Natural killer cell (primary cell): ENCODE measurements at places on chromosomes 16 and 17.

GRCh38 chr17:65181237-65182061, 44.3 kb downstream of the RGS9 start:
- no peak for DNase-seq

GRCh38 chr16:75558846-75559401, 2.9 kb upstream of the TMEM231 start:
- no peak for DNase-seq

GRCh38 chr16:76241755-76242154, 35.4 kb upstream of the CNTNAP4 start:
- no peak for DNase-seq

DNA sequence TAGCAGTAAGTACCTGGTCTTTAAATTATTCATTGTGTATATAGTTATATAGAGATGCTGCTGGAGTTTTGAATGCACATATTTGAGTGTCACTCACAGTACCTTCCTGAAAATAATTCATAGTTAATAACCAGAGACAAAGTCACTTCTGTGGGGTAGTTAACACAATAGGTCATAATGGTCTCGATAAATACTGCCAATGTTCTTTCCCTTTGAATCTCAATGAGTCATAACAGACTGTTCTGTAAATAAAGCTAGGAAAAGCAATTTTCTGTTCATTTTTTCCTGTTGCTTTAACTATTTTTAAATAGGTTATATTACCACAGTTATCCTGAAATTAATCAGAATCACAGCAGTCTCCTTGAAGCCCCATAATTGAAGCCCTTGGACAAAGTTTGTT, 87.2 kb downstream of the MAP2K4 start:
- no peak for DNase-seq

GRCh38 chr17:79573196-79573896, 37.5 kb downstream of the RBFOX3 start:
- no peak for DNase-seq

- DNase-seq = peak; percentile 94
Measured at GRCh38 chr17:8153957-8154607, 1.9 kb upstream of the PER1 start.

- DNase-seq = no peak
Measured at GRCh38 chr16:86844695-86845094, 266.3 kb downstream of the FOXL1 start.

DNA sequence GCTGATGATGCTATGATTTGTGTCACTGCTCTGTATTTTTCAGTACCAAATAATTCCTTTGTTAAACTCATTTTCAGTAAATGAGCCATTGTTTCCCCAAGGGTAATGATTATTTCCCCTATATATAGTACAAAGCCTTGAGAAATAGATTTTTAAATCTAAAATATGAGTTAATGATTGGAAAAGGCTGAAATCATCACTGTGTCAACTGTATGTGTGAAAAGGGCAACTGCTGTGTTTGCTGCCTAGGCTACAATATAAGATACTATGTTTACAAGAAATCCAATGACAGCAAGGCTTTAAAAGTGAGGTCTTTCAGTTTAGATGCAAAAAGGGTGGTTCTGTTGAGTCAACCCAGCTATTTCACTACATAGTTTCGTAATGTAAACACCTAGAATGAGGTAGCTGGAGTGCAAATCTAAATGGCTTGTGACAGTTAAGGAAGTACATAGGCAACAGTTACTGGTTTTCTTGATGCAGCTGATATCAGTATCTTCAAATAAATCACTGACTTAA, 15.3 kb downstream of the NLK start:
- DNase-seq = no peak

- no peak for DNase-seq
Measured at GRCh38 chr16:53756275-53756996, 52.5 kb downstream of the FTO start.

DNA sequence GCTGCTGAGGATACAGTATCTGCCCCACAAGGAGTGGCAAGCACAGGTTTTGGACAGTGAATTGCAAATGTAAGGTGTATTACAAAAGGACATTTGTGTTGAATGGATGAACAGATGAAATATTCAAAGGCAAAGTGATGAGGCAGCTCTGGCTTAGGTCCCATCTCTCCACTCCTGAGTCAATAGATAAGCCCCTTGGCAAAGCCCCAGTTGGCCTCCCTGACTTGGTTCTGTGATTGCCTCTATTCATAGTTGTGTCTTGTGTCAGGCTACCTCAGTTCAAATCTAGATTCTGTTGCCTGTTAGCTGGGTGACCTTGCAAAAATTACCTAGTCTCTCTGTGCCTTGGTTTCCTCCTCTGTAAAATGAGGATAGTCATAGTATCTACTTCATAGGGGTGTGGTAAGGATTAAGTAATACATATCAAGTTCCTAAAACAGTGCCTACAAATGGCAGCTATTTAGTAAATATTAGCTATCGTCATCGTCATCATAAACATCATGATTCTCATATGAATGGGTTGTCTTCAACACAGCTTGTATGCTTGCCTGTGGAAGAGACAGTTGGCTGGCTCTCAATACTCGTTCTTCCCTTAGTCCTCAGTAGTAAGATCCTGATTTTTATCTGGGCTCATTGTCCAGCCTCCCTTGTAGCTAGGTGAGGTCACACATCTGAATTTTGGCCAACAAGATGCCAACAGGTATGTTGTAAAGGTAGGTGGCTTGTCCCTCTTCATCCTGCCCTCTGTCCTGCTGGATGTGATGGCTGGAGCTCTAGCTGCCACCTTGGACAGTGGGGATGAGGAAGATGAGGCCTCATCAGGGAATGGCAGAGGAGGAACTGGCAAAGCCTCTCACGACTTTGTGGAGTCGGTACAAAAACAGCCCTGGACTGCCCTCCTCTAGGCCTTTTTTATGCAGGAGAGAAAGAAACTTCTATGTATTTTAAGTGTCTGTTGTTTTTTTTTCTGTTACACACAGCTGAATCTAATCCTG, 2.1 kb upstream of the MFAP4 start:
- no peak for DNase-seq

GRCh38 chr17:9279893-9280292, 258.6 kb downstream of the NTN1 start:
- DNase-seq = no peak

GRCh38 chr16:81987706-81988105, 23.6 kb downstream of the SDR42E1 start:
- DNase-seq = no peak

DNA sequence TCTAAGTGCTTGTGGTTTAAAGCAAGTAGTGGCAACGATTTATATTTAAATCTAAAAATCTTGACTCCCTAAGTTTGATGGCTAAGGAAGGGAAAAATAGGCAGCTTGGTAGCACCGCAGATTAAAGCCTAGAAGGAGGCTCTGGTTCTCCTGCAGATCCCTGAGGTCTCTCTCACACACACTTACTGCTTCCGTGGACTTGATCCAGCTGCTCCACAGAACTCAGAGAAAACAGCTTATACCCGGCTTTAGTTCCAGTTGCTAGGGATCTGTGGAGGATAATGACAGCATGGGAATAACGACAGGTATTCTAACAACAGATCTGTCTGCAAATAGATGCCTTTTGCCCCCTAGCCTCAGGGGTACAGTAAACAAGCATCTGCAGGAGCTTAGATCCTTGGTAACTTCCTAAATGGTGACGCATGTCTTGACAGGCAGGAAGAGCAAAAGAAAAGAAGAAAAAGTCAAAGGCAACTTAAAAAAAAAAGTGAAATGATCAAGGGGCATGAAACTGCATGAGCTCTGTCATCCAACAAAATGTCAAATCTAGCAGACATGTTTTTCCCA, 4.5 kb downstream of the WIPI1 start:
- no peak for DNase-seq

DNA sequence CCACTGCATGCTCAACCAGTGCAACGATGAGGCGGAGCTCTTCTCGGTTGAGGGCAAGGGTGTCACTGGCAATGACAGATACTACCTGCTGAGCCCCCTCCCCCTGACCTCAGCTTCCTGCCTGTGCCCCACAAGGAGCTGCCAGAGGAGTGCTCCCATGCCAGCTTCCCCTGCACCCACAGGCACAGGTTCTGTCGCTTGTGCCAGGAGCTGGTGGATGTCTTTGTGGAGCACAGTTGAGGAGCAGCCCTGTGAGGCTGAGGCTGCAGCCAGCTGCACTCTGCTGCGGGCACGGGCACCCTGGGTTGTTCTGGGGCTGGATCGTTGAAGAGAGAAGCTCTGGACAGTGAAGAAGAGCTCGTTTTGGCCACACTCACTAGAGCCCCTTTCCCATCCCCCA, 165.3 kb upstream of the ZNF267 start:
- peak; percentile 41 for DNase-seq

DNA sequence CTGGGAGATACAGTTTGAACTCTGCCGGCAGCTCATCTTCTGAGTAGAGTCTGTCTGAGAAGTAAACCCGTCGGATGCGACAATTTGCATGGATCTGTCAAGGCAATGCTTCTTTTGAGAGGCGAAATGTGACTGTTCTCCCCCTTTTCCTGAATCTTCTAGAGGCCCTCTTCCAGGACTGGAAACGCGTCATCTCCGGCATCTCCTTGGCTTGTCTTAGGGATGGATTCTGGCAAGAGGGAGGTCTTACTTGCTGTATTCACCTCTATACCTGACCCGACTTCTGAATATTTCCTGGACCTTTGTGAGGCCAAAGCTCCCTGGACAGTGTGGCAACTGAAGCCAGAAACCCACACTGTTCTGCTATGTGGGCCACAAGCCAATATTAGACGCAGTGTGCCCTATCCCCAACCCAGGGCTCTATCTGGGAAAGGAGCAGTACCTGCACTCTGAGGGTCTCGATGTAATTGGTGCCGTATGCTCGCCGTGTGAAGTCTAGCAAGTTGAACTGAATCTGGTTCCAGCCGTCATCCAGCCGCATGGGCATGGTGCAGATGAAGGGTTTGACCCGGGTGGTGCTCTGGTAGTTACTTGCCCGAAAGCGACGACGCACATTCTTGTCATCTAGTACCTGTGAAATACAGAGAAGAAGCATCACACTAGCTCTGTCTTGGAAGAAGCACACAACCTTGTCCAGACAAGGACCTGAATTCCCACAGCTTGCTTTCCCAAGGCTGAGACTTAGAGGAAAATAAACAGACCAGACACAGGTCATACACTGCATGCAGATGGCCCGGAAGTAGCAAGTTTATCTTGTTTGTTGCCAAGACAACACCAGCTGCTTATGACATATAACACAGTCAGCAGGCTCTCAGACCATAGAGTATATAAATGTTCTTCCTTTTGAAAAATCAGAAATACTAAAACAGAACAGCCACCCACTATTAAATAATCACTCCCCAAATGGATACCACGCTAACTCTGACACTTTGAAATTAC, 14.1 kb downstream of the CFAP20 start:
- no peak for DNase-seq

GRCh38 chr16:81442916-81443687, 1.5 kb upstream of the CMIP start:
- DNase-seq = peak; percentile 67

GRCh38 chr17:70872103-70872502, 702.8 kb downstream of the KCNJ2 start:
- no peak for DNase-seq

- no peak for DNase-seq
Measured at GRCh38 chr16:68948230-68948910, 105.0 kb downstream of the TANGO6 start.

DNA sequence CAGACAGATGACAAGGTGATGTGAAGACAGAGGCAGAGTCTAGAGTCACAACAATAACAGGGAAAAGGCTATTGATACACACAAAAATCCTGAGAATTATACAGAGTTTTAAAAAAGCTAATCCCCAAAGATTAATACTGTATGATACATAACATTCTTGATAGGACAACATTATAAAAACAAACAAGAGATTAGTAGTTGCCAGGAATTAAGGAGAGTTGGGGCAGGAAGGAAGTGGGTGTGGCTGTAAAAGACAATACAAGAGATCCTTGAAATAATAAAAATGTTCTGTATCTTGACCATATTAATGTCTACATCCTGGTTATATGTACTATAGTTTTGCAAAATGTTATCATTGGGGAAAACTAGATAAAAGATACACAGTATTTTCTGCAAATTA, 309.5 kb upstream of the PMFBP1 start:
- no peak for DNase-seq

DNA sequence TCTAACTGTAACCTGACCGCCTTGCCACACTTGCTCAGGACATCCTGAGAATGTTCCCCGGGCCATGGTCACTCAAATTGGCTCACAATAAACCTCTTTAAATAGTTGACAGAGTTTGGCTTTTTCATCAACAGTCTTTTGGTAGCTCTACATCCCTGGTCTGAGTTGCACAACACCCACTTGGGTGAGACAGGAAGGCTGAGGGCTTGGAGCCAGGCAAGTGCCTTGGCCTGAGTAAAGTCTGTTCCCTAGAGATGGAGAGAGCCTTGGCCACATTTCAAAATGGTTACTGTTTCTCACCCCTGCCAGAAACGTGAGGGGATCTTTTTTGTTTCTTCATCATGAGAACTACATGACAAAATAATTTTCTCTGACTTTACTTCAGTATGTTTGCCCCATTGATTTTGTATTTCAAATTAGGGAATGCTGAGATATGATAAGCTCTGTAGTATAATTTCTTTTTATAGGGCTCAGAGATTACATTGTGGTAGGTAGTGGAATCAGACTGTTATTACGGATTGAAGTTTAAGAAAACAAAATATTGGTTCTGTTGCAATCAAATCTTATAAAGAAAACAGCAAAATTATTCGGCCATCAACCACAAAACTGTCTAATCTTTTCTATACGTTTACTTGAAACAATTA, 53.9 kb upstream of the NETO2 start:
- DNase-seq = no peak

DNA sequence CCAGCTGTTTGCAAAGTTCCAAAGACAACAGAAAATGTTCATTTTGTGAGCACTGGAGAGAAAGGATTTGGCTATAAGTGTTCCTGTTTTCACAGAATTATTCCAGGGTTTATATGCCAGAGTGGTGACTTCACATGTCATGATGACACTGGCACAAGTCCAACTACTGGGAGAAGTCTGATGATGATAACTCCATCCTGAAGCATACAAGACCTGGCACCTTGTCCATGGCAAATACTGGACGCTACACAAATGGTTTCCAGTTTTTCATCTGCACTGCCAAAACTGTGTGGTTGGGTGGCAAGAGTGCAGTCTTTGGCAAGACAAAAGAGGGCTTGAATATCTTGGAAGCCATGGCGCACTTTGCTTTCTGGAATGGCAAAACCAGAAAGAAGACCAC, 385.0 kb downstream of the CDH11 start:
- no peak for DNase-seq

- no peak for DNase-seq
Measured at GRCh38 chr17:39965017-39965699, 2.4 kb downstream of the GSDMA start.

DNA sequence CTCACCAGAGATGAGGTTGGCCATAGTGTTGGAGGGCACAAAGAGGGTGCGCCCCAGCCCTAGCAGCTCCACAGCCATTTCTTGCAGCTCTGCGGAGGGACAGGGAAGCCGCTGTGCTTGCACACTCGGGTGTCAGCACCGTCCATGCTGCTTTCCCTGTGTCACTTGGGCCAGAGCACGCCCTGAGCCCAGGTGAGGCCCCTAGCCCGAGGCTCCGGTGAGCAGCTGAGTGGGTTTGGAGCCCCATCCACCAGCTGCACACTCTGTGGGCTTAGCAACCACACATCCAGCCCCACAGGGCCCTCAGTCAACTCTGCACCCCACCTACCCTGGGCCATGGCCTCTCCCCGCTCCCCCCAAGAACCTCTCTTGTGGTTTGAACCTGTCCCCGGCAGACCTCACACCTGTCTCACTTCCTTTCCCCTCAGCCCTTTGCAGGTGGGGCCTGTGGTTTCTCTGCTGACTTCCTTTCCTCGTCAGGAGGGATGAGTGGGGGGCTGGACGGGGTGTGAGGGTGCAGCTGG, 20.7 kb downstream of the TMEM235 start:
- DNase-seq = no peak

GRCh38 chr16:65576631-65577030, 454.8 kb upstream of the CDH11 start:
- DNase-seq = no peak

- DNase-seq = peak; percentile 71
Measured at GRCh38 chr16:31201582-31202413, 762 bp downstream of the PYCARD start.
